T-cell (primary cell): ENCODE measurements at places on chromosomes 4 and X.

DNA sequence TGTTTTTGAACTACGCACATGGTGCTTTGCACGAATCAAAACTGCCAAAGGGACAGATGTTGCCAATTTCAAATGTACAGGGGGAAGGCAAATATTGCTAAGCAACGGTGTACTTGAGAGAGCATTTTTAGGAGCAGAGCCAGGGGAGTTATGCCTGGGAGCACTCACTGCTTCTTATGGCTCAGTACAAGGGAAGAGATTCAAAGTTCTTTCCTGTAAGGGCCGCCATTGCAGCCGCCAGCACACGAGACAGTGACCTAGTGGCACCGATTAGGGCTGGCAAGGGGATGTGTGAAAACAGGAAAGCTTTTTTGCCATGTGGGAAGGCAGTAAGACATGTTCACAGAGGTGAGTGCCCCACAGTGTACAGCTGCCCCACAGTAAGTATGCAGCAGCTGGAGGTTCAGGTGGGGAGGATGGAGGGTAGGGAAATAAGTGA lies 133.8 kb downstream of the AFF1 start:
- DNase-seq, result no peak

GRCh38 chr4:61489927-61490326 lies 289.8 kb downstream of the ADGRL3 start:
- DNase-seq, result no peak

DNA sequence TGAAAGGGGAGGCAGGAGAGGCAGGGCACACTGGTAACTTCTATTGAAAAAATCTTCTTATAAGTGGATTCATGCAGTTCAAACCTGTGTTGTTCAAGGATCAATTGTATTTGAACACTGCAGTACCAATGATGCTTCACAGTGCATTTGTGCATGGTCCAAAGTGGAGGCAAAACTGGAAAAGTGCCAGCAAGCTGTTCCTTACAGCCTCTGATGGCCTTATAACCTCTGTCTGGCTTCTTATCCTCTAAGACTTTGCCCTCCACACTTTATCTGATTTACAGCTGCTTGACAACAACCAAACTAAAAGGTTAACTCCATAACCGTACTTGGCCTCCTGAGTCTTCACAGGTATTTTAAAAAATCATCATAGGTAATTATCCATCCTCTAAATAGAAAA lies 40.4 kb downstream of the MAGEB17 start:
- DNase-seq, result no peak

DNA sequence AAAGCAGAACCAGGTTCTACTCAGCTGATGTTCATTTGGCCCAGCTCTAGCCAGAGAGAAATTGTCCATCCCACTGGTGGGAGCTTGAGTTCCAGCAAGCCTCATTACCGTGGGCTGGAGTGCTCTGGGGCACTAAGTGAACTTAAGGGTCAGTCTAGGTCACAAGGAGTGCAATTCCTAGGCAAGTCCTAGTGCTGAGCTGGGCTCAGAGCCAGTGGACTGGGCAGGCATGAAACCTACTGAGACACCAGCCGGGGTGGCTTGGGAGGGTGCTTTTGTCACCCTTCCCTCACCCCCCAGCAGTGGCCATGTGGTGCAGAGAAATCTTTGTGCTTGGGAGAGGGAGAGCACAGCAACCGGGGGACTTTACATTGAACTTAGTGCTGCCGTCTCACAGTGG lies 39.4 kb downstream of the GSX2 start:
- no peak for DNase-seq

GRCh38 chr4:140693562-140693961 lies 62.6 kb downstream of the TBC1D9 start:
- DNase-seq, result no peak

GRCh38 chr4:6262176-6262575 lies 7.5 kb upstream of the WFS1 start:
- no peak for DNase-seq

- DNase-seq, result no peak
Observed at GRCh38 chr4:13912966-13913365, 285.4 kb upstream of the BOD1L1 start.

GRCh38 chrX:118631586-118631985 lies 95.8 kb upstream of the IL13RA1 start:
- no peak for DNase-seq

- no peak for DNase-seq
Observed at GRCh38 chr4:23930750-23931488, 41.1 kb upstream of the PPARGC1A start.

- DNase-seq, result no peak
Observed at GRCh38 chr4:38865445-38865844, 2.2 kb upstream of the FAM114A1 start.

GRCh38 chrX:56803850-56804681 lies 75.0 kb downstream of the NBDY start:
- no peak for DNase-seq

DNA sequence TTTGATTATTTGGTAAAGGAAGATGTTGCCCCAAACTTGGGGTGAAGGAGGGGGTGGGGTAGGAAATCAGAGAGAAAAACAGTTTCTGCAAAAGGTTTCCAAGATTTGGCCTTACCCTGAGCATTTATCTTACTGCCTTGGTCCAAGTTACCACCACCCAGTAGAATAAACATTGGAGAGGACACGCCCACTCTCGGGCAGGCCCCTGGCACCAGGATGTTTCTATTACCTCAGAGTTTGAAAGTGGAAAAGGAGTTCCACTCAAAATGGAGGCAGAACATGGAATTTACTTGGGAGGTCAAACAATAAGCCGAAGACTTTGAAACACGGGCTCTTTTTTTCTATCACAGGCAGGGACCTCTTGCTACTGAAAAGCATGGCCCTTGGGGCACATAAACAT lies 113.7 kb downstream of the CHRNA9 start:
- no peak for DNase-seq

DNA sequence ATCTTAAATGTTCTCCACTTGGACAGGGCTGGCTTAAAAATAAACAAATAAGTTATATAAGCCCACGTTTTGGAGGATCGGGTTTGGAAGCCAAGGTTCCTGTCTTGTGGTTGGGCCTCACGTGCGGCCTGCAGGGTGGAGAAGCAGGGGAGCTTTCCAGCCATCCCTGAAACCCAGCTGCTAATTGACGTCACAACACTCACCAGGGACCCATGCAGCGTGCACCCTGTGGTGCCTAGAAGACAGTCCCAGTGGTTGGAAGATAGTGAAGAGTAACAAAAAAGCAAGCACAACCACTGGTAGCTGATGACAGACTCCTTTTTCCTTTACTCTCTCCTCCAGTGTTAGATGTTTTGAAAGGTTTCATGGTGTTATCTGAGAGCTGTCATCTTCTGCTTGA lies 142.0 kb upstream of the RBPJ start:
- DNase-seq, result no peak

GRCh38 chrX:74506317-74507115 lies 85.2 kb downstream of the SLC16A2 start:
- no peak for DNase-seq
